ENCODE measurements at places on chromosomes 13 and 19. TPM values are rescaled to one million over a fixed set of nuclear protein-coding genes. Genes with fewer than 3 reads are reported as not detected.

A1BG gene
- total RNA-seq = 10.4 TPM

GRCh38 chr13:33999811-34000605 is 182.1 kb downstream of the RFC3 start:
- DNase-seq = no peak

TLE6 gene
- total RNA-seq = 0.61 TPM

PGLYRP2 gene
- total RNA-seq = not detected

- DNase-seq = peak; percentile 12
Observed at GRCh38 chr13:82947191-82947621, 935.1 kb downstream of the SLITRK1 start.

Measured in foreskin keratinocyte (primary cell).